ENCODE measurements at places on chromosomes 7 and 10.

- no peak for DNase-seq
These were observed 44.9 kb upstream of the CHST15 start for GRCh38 chr10:124138195-124138882.

DNA sequence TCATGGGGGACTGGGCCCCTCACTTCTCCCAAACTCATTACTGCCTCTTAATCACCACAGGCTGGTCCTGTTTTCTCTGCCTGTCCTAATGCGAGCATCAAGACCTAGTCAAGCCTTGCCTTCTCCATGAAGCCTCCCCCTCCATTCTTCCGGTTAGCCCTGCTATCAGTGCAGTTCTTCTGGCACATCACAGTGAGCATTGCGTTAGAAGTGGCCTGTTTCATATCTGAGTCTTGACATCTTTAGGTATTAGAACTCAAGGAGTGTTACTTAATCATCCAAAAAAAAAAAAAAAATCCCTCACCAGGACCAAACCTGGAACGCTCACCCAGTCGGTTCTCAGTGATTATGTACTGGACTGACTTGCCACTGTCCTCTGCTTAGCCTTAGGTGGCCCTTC is 17.4 kb downstream of the SNX10 start:
- no peak for DNase-seq

DNA sequence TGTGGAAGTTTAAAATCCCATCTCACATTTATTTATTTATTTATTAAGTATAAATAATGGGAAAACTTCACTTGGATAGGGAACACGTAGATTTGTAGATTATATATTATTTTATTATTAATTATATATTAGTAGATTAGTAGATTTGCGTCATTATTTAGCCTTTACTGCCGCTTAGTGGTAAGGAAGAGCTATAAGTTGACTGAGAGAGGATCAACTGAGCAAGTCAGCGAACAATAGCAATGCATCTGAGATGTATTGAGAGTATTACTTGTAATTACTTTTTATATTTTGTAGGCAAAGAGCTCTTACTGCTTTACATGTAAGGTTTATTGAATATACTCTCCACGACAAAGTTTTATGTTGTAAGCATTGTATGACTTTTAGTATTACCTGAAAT is 244.5 kb upstream of the ANKRD30A start:
- DNase-seq = no peak

- DNase-seq = no peak
These were observed 4.4 kb downstream of the MRLN start for GRCh38 chr10:59748834-59749233.

DNA sequence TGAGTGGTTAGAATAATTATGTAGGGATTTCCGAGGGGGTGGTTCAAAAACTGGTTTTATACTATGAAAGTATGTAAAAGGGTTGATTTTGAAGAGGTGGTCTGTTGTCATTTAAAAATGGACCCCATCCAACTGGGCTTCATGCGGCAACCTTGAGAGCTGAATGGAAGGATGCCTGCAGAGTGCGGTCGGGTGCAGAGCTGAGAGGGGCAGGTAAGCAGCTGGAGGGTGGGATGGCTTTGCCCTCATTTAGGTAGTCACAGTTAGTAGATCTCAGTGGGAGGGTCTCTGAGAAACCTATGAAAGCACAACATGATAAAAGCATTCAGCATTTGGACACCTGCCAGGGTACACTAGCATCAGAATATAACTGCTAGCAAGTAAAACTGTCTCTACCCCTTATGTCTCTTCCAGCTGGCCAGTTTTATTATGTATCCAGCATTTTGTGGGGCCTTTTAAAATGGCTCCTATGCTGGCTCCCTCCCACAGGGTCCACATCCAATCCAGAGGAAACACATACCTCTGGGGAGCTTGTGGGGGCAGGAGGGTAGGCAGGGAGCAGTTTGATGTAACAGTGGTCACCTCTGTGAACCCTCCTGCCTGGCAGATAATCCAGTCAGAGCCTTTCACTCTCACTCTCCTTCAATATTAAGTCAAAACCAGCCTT is 75.9 kb upstream of the MAGI2 start:
- no peak for DNase-seq

DNA sequence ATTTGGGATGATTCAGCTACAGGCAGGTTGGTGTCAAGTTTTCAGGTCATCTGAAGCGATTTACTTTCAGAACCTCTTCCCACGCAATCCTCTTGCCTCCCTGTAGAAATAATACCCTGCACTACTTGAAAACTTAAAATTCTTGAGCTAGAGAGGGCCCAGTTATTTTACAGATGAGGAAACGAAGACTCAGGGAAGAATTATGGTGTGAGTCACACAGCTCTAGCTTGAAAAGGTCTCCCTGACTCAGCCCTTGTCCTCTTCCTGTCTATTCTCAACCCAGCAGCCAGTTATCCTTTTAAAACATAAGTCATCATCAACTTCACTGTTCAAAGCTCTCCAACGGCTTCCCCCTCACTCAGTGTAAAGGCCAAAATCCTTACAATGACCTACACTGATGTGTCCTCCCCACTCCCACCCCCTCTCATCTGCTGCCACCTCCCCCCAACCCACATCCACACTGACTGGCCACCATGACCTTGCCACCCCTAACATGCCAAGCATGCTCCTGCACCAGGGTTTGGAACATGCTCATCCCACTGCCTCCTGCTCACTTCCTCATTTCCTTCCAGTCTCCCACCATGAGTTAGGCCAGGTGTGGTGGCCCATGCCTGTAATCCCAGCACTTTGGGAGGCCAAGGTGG is 3.4 kb downstream of the DNMBP start:
- DNase-seq = no peak

- DNase-seq = no peak
These were observed 25.7 kb upstream of the SEC61A2 start for GRCh38 chr10:12103802-12104201.

- no peak for DNase-seq
These were observed 22.8 kb downstream of the SLC25A40 start for GRCh38 chr7:87853237-87853864.

DNA sequence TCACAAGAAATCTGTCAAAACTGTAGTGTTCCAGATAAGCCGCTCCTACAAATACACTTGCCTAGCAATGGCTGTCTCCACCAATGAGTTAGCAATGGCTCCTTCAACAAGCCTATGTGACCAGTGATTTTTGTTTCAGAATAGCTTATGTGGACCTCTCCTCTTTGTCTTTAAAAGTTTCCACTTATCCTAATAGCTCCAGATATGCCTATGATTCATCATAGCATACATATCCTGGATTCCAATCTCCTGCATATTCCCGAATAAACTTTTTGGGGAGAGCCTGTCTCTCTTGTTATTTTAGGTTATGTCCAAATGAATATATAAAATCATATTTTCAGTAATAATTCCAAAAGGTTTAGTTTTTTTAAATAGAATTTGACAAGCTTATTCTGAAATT is 510.6 kb downstream of the ARL4A start:
- DNase-seq = no peak

- no peak for DNase-seq
These were observed 251.4 kb upstream of the KLF14 start for GRCh38 chr7:130985361-130985760.

DNA sequence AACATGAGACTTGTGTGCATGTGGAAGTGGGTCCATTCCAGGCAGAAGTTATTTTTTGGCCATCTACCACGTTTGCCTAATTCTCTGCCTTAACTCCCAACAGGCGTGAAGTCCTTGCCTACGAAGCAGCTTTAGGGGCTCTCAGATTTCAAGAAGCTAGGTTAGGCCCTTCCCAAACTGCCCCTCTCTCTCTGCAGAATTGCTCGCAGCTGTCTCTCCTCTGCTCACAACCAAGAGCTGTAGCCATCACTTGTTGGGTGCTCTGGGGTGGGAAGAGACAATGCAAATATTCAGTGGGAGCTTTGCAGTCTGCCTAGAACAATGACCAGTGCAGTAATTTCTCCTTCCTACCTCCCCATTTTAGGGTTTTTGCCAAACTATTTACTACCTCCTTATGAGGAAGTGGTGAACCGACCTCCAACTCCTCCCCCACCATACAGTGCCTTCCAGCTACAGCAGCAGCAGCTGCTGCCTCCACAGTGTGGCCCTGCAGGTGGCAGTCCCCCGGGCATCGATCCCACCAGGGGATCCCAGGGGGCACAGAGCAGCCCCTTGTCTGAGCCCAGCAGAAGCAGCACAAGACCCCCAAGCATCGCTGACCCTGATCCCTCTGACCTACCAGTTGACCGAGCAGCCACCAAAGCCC is 24.9 kb downstream of the CYP17A1 start:
- no peak for DNase-seq
